ENCODE measurements at places on chromosomes 4 and X. TPM values are rescaled to one million over a fixed set of nuclear protein-coding genes. Genes with fewer than 3 reads are reported as not detected.

TMEM164 gene
- polyA plus RNA-seq: 7.8 TPM

TCEAL6 gene
- polyA plus RNA-seq: 2.3 TPM

GAGE12J gene
- polyA plus RNA-seq: not detected

XPNPEP2 gene
- 0.26 TPM for polyA plus RNA-seq

NWD2 gene
- polyA plus RNA-seq: not detected

CNKSR2 gene
- not detected for polyA plus RNA-seq

PARM1 gene
- 42.6 TPM for polyA plus RNA-seq

Measured in aorta (tissue), 5 donors.